Vein endothelial cell (primary cell): ENCODE measurements at places on chromosomes 6 and 20. TPM values are rescaled to one million over a fixed set of nuclear protein-coding genes. Genes with fewer than 3 reads are reported as not detected.

The SNAP25 gene
- total RNA-seq: not detected in 2 replicates

The COL12A1 gene
- 15.4 and 19.3 TPM in 2 replicates for total RNA-seq

The PNPLA1 gene
- not detected in 2 replicates for total RNA-seq

The LHFPL5 gene
- not detected in 2 replicates for total RNA-seq

The SLC22A7 gene
- not detected in 2 replicates for total RNA-seq

The BANF2 gene
- total RNA-seq: not detected in 2 replicates

The HLA-DQA1 gene
- total RNA-seq: not detected in 2 replicates

The ASF1A gene
- 23.8 and 26.2 TPM in 2 replicates for total RNA-seq

The PARD6B gene
- 0.57 and 0.65 TPM in 2 replicates for total RNA-seq

The E2F1 gene
- 8.2 and 10.5 TPM in 2 replicates for total RNA-seq

The TAAR9 gene
- total RNA-seq: not detected in 2 replicates
